PC-3 (cell line): ENCODE measurements at places on chromosomes 3 and 15. TPM values are rescaled to one million over a fixed set of nuclear protein-coding genes. Genes with fewer than 3 reads are reported as not detected.

DNA sequence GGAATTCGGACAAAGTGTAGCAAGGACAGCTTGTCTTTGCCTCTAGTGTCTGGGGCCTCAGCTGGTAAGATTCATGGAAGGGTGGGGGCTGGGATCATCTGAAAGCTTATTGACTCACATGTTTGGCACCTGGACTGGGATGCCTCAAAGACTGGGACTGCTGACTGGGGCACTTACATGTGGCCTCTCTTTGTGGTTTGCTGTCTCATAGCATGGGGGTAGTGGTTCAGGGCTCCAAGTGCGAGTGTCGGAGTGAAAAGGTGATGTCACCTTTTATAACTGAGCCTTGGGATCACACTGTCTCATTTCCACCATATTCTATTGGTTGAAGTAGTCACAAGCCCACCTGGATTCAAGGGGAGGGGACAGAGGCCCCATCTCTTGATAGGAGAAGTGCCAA is 6.8 kb downstream of the MFSD1 start:
- DNase-seq: peak; percentile 64

GRCh38 chr3:129063841-129064482 is 3.4 kb downstream of the GP9 start:
- no peak for DNase-seq

DNA sequence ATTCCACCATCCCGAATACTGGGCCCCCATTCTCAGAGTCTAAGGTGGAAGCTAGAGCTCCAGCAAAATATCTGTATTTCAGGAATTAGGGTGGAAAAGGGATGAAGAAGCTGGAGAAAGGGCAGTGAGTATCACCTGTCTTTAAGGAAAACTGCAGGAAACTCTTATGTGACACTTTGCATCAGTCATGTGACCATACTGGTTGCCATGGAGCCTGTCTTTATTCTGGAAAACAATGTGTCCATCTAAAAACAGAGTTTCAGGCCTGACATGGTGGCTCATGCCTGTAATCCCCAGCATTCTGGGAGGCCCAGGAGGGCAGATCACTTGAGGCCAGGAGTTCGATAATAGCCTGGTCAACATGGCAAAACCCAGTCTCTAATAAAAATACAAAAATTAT is 52.9 kb upstream of the FSIP1 start:
- DNase-seq: no peak

RASGRP1 gene
- total RNA-seq: not detected in 2 replicates

TRPM1 gene
- total RNA-seq: not detected in 2 replicates

- peak; percentile 57 for DNase-seq
Observed at GRCh38 chr3:81728766-81729544, 32.5 kb downstream of the GBE1 start.

DNA sequence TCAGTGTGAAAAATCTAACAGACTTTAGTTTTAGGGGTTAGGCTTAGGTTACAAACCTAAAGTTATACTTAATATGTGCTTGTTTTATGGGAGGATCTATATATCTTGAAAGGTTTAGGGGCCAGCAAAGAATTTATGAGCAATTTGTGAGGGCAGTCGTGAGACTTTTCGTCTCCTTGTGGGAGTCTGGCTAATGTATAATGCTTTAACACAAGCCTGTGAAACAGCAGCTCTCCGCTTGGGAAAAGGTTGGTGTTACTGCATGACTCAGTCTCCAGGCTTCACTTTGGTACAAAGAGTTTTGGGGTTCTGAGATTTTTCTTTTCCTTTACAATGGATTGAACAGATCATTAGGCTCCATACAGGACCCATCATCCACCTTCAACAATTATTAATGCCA is 79.0 kb upstream of the MFGE8 start:
- no peak for DNase-seq

- DNase-seq: no peak
Observed at GRCh38 chr15:66042624-66043023, 173.3 kb downstream of the RAB11A start.

GRCh38 chr3:134602440-134602814 is 48.4 kb downstream of the KY start:
- DNase-seq: no peak

DNA sequence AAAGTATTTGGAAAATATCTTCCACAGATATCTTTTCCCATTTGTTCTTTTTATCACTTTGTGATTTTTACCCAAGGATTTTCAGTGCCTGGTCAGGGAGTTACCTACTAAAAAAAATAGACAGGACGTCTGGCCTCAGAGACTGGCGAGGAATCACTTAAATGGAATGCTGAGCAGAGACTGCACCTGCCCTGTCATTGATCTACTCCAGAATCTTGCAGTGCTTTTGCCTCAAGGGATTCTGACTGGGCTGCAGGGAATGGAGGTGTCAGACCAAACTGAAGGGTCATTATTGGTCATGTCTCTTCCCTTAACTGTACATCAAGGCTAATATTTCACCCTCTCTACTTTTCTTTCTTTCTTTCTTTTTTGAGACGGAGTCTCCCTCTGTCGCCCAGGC is 12.1 kb upstream of the RYR3 start:
- DNase-seq: peak; percentile 71

DNA sequence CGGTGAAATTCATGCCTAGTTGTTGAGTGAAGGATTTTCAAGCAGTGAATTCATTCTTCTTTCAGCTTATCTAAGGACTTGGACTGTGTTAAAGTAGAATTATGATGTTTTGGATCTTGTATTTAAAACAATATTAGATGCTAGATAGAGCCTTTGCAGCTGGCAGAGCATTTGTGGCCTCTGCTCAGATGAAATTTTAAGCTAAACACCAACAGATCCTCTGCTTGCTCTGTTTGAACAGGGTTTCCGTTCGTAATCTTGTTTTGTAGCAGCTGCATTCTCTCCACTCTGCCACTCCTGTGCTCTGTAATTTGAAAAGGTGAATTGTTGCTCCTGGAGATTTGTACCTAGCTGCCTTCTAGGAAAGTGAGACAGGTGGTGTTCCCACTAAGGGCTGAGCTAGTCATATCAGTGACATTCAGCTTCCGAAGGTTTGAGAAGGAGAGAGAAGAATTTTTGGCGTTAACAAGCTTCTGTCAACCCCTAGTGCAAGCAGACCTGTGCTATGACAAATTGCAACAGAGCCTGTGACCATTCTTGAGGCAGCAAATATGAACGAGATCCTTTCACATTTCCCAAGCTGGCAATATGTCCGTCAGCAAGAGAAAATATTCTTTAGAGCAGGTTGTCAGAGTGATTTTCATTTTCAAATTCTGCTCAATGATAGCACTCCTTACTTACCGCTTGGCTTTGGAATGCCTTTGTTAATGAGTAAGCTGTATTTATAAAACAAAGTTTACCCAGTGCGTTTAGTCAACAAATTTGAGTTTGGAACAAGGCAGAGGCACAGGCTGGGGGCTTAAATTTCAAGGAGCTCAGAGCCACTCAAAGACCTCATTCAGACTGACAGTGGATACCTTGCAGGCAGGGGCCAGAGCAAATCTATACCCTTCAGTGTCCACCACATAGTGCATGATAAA is 5.3 kb downstream of the CHST2 start:
- peak; percentile 40 for DNase-seq

MAP2K5 gene
- 4.0 and 5.5 TPM in 2 replicates for total RNA-seq

- DNase-seq: no peak
Observed at GRCh38 chr15:75751116-75751875, 38.6 kb upstream of the CSPG4 start.
